ENCODE measurements at places on chromosomes 5 and 9.
A peak's percentile ranks its signal among the peaks of the same experiment; 100 is the strongest.

GRCh38 chr9:28120626-28121025, 547.3 kb upstream of the C9orf72 start:
- no peak for DNase-seq

DNA sequence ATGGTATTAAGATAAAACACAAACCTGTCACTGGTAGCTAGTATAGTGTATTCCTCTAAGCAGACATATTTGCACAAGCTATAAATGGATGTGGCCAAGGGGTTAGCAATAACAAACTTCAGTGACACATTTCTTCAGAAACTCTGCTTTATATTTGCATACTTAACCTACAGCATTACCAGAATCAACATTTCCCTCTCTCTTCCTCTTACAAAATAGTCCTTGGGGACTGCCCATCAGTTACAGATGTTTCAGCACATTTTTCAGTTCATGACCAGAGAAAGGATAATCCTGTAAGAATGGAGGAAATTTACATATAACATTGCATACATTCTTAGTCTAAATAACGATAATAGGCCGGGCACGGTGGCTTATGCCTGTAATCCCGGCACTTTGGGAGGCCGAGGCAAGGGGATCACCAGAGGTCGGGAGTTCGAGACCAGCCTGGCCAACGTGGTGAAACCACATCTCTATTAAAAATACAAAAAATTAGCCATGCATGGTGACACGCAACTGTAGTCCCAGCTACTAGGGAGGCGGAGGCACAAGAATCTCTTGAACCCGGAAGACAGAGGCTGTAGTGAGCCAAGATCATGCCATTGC, 25.3 kb upstream of the SLC1A1 start:
- no peak for DNase-seq

- DNase-seq, result no peak
Measured at GRCh38 chr5:122252319-122252718, 59.7 kb upstream of the SNCAIP start.

DNA sequence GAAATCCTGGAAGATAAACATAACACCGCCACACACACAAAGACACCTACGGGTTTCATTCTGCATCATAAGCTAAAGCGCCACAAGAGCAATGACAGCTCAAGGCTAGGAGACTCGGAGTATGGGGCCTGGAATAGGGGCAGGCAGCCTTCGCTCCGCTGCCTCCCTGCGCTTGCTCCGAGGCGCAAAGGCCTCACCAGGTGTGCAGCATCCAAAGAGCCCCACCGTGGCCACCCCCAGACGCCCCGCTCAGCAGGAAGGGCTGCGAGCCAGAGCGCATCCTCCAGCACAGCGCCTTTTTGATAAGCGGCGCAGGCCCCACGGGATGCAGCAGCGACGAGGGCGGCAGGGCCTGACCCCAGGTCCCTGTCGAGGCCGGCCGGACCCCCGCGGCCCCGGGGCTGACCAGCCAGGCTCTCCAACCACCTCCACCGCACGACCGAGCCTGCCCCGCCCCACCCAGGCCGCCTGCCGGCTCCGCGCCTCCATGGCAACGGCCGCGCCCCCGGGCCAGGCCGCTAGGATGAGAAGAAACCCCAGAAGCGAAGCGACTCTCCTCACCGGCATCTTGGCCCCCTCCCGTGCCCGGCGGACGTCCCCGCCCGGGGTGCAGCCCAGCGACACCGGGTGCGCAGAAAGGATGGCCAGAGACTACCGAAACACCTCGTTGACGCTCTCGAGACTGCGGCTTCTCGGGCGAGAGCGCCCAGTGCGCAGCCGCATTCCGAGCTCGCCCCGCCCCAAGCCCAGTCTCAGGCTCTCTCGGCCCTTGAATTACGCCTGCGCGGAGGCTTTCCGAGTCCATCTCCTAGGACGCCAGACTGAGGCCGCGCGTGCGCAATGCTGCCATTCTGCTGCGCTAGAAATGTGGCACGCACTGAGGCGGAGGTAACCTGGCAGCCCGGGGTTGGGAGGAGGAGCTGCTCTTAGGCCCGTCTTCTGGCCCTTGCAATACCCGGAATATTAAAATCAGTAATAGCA, at the start of gene KIF3A:
KIF3A (minus strand) TSS at position 694 of the 981 bp plus-strand sequence; CDS start at position 567, 127 bp downstream.
- DNase-seq, result peak; percentile 100

GRCh38 chr5:17309462-17309861, 92.0 kb downstream of the BASP1 start:
- DNase-seq, result no peak

- DNase-seq, result no peak
Measured at GRCh38 chr5:164336276-164336675, 830.9 kb downstream of the MAT2B start.

GRCh38 chr5:68173007-68173406, 42.5 kb upstream of the PIK3R1 start:
- DNase-seq, result peak; percentile 57

DNA sequence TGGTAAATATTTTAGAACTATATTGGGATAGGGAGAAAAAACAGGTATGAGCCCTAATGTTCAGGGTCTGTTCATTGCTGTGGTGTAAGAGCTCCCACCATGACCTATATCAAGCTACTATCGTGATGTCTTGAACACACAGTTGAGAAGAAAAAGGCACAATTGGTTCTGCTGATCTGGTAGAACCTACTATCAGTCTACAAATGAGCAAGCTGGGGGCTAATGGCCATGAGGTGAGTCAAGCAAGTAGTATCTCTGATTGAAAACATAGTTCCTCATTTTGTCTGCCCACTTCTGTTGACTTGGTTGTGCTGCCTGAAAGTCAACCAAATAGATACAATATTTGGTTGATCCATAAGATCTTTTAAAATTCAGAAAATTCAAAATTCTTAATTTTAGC, 1026.3 kb downstream of the CDH12 start:
- DNase-seq, result no peak

- DNase-seq, result peak; percentile 38
Measured at GRCh38 chr5:38692346-38692745, 135.9 kb upstream of the LIFR start.

DNA sequence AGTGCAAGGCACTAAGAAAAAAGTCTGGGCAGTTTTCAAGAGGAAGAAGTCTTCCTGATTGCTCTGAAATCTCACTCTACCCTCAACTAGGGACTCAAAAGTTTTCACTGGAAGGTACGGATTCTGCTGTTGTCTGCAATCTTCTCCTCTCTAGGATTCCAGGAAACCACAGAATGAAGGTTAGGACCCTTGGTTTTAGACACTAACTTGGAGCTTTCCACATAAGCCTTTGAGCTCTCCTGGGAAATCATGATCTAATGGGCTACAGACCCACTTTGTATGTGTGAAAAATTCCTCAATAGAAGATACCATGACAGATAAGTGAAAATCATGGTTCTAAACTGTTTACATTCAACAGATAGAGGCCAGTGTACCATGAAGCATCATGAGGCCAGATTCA, 265.1 kb downstream of the PSAT1 start:
- DNase-seq, result no peak

DNA sequence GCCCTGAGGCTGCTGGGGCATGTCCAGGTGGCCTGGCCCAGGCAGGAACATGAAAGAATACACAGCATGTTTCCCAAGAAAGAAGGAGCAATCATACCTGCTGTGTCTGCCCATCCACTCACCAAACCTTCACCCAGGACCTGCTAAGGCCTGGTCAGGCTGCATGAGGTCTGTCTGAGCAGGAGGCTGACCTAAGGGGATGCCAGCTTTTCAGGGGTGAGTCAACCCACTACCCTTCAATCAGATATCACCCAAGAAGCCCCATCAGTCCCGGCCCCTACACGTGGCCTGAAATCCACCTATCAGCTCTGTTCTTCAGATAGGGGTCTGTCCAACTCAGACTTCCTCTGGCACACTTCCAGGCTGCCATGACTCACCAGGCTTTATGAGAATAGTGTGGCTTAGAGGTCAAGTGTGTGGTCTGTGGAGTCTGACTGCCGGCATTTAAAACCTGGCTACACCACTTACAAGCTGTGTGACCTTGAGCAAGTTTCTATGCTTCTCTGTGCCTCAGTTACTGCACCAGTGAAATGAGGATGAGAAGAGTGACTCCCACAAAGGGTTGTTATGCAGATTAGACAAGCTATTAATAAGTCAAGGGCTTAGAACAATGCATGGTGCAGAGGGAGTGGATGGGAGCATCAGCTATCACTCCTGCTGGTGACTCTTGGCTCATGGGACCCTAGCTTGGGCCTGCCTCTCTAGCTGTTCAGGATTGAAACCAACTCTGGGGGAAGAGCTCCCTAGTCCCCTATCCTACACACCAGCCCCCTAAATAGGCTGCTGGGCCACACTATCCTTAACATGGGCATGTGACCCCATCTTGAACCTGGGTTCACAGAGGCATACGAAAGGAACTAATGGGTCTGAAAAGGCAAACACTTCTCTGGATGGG, 130.3 kb downstream of the PAX5 start:
- no peak for DNase-seq

- peak; percentile 18 for DNase-seq
Measured at GRCh38 chr9:16032799-16033198, 480.0 kb downstream of the CCDC171 start.

DNA sequence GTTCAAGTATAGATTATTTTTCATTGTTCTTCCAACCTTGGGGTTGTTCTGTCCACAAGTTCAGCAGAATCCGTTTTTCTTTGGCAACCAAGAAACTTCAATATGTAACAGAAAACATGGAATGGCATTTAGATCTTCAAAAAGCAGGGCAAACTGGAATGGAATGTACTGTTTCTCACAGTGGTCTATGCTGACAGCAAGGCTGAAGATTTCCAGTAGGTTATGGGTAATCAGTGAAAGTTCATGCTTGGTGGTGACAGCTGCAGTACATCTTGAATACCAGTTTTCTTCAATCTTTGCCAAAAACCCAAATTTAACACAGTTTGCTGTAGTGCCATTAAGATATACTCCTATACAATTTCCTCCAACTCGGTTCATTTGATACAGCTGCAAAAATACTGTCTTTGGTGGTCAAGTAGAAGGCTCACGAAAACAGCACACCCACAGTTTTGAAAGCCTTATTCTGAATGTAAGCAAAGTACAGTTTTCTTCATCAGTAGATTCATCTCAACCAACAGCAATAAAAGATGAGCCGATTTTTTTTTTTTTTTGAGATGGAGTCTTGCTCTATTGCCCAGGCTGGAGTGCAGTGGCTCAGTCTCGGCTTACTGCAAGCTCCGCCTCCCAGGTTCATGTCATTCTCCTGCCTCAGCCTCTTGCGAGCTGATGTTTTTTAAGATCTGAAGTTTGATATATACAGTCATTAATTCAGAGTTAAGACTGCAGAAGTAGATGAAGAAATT, 4.9 kb downstream of the TRIM52 start:
- DNase-seq, result no peak

DNA sequence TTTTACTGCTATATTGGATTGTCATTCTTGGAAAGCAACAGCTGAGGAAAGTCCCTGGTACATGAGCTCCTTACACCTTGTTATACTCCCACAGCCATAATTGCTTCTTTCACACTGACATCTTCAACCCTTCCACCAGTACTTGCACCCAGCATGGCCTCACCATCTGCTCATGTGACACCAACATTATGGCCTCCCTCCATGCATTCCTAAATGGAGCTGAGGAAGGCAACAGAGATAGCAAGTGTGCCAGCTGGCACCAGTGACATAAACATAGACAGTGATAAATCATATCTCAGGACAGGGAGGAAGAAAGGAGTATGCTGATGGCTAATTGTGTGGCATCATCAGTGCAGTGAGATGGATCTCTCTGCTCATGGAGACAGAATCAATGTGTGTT, 119.5 kb downstream of the BAAT start:
- DNase-seq, result no peak

- DNase-seq, result no peak
Measured at GRCh38 chr5:178189433-178189832, 2.3 kb upstream of the GMCL2 start.

DNA sequence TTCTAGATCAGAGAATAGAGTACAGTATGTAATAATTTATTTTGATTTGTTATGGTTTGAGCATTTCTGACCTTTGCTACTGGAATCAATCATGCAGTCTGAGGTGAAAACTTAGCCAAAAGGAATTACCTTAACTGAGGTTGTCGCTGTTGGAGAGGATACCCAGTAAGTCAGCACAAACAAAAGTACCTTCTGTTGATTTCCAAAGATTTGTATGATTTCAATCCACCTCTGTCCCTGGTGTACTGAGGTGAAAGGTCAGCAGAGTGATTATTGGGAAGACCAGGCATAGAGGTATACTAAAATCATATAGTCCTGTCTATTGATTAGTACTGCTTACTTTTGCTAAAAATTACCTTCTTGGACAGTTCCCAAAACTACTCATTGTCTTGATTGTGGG, 32.8 kb downstream of the RUSC2 start:
- no peak for DNase-seq

DNA sequence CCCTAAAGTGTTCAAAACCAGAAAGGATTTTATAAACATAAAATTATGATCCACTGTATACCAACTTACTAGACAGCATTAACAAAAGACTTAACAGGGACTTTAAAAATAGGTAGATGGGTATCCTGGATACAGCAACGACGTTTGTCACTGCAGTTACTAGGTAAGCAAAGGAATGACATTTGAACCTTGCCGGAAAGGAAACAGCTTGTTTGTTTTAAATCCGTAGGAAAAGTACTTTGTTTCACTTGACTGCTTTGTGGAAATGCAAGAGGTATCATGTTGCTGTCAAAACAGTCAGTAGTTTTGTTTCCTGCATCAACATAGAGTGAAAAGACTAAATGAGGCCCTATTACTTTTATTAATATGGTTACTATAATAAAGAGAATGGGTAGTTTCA, 122.9 kb downstream of the CDC42SE2 start:
- no peak for DNase-seq

- DNase-seq, result no peak
Measured at GRCh38 chr5:7916171-7916804, 47.3 kb downstream of the MTRR start.

- no peak for DNase-seq
Measured at GRCh38 chr5:150759334-150759583, 442 bp upstream of the DCTN4 start.

DNA sequence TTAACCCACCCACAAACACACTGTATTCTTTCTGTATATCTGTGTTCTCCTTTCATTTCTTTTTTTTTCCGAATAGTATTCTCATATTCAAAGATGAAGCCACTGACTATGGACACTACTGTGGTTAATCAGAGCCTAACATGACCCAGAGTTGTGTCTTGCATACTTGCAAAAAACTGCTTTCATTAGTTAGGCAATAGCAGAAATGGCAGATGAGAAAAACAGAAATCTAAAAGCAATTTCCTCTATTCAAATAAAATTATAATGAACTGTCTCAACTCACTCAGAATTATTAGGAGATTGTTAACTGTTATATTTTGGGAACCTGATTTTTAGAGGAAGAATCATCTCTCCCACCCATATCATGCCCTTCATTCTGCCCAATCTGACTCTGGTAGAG, 45.9 kb downstream of the FREM1 start:
- DNase-seq, result no peak

DNA sequence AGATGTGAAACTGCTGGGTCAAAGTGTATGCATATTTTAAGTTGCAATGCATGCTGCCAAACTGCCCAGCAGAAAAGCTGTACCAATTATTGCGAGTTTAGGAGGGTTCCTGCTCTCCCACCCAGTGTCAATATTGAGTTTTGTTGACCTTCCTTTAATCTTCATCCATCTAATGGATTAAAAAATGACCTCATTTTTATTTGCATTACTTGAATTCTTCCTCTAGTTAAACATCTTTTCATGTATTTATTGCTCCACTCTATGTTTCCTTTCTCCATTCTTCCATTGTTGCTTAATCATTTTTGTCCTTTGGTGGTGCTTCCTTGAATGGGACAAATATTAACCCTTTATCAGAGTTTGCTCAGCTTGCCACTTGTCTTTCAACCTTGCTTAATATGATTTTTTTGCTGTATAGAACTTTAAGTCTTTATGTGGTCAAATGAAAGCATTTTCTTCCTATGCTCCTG, 32.4 kb downstream of the TLE1 start:
- DNase-seq, result no peak
